ENCODE measurements at places on chromosomes 1 and 21. TPM values are rescaled to one million over a fixed set of nuclear protein-coding genes. Genes with fewer than 3 reads are reported as not detected.

The CNR2 gene
- not detected for total RNA-seq

- no peak overlapping the region for H3K27ac ChIP-seq
- H3K27me3 ChIP-seq = no peaks in the 10 kb centered on the region
- H3K4me1 ChIP-seq = no peaks in the 10 kb centered on the region
- no peaks in the 10 kb centered on the region for H3K36me3 ChIP-seq
- DNase-seq = peak; percentile 2
Observed at GRCh38 chr1:102191723-102192122, 195.0 kb upstream of the OLFM3 start.

- H3K4me1 ChIP-seq = no peaks in the 10 kb centered on the region
- H3K4me3 ChIP-seq = no peak overlapping the region
- DNase-seq = peak; percentile 11
- H3K27ac ChIP-seq = no peak overlapping the region
- no peaks in the 10 kb centered on the region for H3K36me3 ChIP-seq
- no peaks in the 10 kb centered on the region for H3K27me3 ChIP-seq
Observed at GRCh38 chr1:63618011-63618410, 24.8 kb downstream of the PGM1 start.

DNA sequence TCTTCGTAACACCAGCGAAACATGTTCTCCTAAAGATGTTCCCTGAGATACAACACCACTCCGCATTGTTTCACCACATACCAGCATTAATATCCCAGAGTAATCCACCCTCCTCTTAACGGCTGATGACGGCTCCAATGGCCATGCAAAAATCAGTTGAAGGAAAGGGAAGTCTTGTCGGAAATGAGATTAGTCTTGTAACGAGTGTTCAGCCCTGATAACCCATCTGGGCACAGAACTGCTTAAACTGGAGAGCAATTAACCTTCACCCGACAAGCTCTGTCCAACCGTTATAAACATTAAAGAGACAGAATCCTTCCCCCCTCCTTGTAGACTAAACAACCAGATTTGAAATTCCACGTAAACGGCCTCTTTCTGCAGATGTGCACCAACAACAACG, 21.9 kb downstream of the ERG start:
- H3K36me3 ChIP-seq = no peaks in the 10 kb centered on the region
- no peak overlapping the region for H3K27ac ChIP-seq
- H3K27me3 ChIP-seq = no peaks in the 10 kb centered on the region
- no peaks in the 10 kb centered on the region for H3K4me1 ChIP-seq
- DNase-seq = no peak

- H3K4me1 ChIP-seq = peaks cover 38% of the 10 kb centered on the region
- H3K36me3 ChIP-seq = no peaks in the 10 kb centered on the region
- peak overlapping the region; percentile 92 for H3K4me3 ChIP-seq
- peak; percentile 61 for DNase-seq
- H3K27ac ChIP-seq = peak overlapping the region; percentile 98
Observed at GRCh38 chr1:23558140-23558871, 995 bp downstream of the ID3 start.

All from fibroblast of lung (primary cell).